Activated B cell treated with CpG ODN at 0.5 μM for 24 hours (primary cell): ENCODE measurements at places on chromosomes 12 and 14.

DNA sequence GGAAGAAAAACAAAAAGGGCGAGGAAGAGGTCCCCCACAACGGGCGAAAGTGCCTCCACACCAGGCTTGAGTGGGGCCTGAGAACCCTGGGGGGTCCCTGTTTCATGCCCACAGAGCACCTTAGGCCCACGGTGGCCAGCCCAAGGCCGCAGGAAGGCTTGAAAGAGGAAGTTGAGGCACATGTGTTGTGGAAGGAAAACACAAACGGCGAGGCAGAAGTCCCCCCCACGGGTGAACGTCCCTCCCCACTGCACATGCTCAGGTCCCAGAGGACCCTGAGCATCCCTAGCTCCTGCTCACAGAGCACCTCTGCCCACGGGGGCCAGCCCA lies 371.5 kb downstream of the ALG10 start:
- no peak for DNase-seq

DNA sequence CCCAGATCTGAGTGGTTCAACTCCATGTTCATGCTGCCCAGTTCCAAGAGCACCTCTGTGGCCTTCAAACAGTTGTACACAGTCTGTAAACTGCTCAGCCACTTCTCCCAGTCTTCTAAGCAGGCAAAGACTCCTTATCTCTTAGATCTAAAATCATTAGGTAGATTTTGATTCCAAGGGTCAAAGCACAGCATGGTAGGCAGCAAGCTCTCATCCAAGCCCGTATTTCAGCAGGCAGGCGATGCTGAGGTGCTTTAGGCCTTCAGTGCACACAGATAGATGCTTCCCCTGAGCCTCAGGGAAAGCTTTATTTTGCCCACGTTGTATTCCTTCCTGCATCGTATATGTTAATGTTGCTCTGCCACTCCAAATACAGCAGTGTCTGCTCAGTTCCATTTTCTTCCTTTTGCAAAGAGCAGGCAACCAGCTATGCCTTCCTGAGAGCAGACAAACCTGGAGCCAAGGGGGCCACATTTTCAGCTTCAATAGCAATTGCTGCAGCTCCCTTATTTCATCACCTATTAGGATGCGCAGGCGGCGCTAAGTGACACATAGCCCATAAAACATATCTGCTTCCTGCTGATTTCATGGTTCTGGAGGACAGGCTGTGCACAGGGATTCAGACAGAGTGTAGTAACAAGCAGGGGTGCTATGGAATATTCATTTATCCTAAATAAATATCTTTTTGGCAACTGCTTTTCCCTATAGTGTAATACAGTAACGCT lies 67.5 kb downstream of the ETV6 start:
- DNase-seq = no peak

DNA sequence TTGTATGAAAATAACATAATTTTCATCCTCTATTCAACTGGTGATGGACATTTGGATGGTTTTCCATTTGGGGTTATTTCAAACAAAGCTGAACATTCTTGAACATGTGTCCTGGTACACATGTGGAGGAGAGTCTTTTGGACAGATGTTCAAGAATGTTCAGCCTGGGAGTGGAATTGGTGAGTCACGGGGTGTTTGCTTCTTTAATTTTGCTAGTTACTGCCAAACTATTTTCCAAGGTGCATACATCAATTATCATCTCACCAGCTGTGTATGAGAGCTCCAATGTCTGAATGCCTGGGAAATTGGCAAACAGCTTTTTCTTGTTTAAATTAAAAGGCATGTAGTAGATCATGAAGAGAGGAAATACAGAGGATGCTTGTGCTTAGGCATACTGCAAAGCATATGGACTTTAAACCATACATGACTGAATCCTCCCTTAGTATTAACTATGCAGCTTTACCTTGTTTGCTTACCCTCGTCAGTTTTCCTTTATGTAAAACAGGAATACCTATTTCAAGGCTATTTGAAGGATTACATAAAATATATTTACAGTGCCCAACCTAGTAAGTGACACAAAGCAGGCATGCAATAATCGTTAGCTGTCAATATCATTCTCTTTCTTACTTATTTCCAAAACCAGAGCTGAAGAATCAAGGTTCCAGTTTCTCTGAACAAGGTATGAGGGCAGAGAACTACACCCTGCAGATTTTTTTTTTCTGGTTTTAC lies 152.1 kb downstream of the ITPR2 start:
- no peak for DNase-seq

- no peak for DNase-seq
These were observed 24.4 kb downstream of the TUNAR start for GRCh38 chr14:95901054-95901453.

- no peak for DNase-seq
These were observed 82.9 kb upstream of the CPM start for GRCh38 chr12:69015831-69016230.

- no peak for DNase-seq
These were observed 154.4 kb downstream of the TTC7B start for GRCh38 chr14:90661866-90662265.

DNA sequence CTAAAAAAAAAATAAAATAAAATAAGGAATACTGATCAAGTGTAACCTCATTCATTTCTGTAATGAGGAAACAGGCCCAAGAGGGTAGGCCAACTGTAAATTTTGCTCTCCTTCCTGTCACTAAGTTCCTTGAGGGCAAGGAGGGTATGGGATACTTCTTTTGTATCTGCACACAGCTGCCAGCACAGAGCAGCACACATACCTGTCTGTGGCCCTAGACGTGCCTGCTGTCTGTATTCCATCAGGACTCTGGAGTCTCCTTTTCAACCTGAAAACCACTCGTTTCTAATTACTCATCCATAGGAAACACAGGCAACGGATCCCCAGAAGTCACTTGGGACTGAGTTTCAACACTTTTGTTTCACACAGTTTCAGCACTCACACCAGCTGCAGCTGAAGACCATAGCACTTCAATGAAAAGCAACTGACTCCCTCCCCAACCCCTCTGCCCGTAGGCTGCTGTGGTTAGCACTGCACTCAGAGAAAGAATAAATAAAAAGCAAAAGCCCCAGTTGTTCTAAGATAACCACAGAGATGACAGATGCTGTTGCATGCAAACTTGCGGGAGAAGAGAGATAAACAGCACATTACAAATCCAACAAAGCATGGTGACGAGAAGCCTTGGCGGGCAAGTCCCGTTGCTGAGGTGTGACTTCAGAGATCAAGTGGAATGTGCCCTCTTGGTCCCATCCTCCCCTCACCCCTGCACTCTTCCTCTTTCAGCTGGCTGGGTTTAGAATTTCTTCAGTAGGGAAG lies 24.9 kb downstream of the CRACR2A start:
- no peak for DNase-seq

DNA sequence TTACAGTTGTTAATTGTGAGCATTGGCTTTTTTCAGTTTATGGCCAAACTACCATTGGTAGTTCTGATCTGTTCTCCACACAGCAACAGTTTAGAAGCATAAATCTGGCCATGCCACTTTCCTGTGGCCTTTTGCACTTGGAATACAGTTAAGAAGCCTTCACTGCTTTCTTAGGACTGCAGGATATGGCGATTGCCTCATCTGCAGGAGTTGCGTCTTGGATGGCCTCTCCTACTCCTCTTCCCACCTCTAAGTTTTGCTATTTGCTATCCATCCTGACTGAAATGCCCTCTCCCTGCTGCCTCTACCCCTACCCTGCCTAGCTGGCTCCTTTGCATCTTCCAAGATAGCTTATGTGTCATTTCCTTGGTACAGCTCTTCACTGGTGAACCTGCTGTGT lies 12.8 kb upstream of the BMAL2 start:
- no peak for DNase-seq

GRCh38 chr12:12592930-12593329 lies 18.7 kb upstream of the CREBL2 start:
- DNase-seq = no peak

DNA sequence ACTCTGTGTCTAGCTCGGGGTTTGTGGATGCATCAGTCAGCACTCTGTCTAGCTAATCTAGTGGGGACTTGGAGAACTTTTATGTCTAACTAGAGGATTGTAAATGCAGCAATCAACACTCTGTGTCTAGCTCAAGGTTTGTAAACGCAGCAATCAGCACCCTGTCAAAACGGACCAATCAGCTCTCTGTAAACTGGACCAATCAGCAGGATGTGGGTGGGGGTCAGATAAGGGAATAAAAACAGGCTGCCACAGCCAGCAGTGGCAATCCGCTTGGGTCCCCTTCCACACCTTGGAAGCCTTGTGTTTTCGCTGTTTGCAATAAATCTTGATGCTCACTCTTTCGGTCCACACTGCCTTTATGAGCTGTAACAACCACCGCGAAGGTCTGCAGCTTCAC lies 920.7 kb upstream of the FOXG1 start:
- DNase-seq = no peak

GRCh38 chr14:73468828-73469375 lies 10.6 kb upstream of the NUMB start:
- DNase-seq = no peak
